Stimulated activated CD8-positive, alpha-beta memory T cell treated with anti-CD3 and anti-CD28 coated beads, Interleukin-4, amount 100 ng/mL, for 1 hour (primary cell): ENCODE measurements at places on chromosomes 7 and 10.

DNA sequence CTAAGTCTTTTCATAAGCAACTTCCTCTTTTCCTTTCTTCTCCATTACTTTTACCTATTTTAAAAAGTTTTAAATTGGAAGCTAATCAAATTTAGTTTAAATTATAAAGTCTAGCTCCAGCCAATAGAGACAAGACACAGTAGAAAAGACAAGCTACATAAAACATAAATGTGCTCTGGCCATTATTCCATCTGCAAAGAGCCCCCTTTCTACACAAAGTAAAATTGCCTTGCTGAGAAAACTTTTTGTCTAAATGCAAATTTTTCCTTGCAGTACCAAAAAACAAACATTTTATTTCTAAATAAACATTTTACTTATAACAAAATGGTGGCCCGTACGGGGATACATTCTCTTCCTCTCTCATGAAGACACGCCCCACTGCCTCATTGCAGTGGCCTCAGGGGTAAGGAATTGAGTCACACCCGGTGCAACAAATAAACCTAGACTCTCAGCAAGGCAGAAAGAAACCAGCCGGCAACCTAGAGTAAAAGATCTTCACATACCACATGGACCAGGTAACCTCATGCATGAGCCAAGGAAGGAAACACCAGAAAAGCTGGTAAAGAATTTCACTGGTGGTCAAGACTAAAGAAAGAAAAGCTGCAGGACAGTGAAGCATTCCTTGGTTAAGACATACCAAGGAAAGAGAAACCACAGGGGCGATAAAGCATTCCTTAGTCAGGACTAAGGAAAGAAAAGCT, 71.6 kb upstream of the ZNF746 start:
- DNase-seq = no peak

DNA sequence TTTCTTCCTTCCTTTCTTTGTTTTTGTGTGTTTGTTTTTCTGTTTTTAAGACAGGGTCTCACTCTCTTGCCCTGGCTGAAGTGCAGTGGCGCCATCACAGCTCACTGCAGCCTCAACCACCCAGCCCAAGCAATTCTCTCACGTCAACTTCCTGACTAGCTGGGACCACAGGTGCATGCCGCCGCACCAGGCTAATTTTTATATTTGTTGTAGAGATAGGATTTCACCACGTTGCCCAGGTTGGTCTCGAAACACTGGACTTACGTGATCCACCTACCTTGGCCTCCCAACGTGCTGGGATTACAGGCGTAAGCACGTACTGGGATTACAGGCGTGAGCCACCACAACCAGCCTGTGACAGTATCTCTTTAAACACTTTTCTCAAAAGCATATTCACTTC, 120.7 kb downstream of the DKK1 start:
- DNase-seq = no peak

DNA sequence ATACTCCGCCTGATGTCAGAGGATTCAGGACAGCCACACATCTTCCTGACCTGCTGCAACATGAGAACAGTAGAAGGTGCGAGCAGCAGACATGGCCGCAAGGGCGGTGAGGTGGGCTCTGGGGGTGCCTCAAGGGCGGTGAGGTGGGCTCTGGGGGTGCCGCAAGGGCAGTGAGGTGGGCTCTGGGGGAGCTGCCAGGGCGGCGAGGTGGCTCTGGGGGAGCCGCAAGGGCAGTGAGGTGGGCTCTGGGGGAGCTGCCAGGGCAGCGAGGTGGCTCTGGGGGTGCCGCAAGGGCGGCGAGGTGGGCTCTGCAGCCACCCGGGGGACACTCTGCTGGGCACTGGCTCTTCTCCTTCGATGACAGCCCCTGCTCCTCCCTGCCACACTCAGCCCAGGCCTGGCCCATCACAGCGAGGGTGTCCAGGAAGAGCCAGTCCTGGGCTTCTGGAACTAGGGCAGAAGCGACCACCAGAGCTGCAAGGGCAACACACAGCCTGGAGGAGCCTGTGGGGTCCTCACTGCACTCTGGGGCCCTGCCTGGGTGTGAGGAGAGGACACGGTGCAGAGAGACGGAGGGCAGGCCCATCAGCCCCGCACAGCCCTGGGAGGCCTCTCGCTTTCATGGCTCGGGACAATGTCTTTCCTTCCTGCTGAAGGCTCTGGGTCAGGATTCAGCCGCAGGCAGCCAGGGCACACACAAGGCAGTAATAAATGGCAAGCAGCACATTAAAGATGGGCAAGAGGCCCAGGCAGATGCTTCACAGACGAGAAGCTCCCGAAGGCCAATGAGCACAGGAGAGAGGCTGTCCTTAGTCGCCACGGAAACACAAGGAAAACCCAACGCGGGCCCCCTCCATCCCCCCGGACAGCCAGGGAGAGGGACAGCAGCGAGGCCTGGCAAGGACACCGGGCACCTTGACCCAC, 42.5 kb downstream of the STK32C start:
- DNase-seq = no peak

- DNase-seq = no peak
Observed at GRCh38 chr7:135859538-135859937, 110.9 kb upstream of the FAM180A start.

- DNase-seq = no peak
Observed at GRCh38 chr10:19325581-19325980, 277.0 kb downstream of the MALRD1 start.

- no peak for DNase-seq
Observed at GRCh38 chr10:91593834-91594233, 39.0 kb downstream of the PPP1R3C start.

DNA sequence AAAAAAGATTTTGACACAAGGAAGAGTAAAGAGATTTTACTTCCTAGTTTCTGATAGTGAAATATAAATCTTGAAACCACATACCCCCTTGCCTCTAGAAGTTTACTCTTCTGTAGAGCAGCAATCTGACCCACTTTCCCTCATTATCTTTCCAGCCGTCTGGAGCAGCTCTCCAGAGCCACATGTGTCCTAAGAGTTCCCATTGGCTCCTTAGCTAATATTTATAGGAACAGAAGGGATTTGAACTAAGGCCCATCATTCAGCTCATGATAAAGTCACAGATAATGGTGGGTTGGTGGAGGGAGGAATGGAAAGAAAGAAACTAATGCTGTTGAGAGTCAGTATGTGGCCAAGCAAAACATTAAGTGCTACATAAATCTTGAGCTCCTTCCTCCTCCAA, 121.8 kb downstream of the INHBA start:
- no peak for DNase-seq

DNA sequence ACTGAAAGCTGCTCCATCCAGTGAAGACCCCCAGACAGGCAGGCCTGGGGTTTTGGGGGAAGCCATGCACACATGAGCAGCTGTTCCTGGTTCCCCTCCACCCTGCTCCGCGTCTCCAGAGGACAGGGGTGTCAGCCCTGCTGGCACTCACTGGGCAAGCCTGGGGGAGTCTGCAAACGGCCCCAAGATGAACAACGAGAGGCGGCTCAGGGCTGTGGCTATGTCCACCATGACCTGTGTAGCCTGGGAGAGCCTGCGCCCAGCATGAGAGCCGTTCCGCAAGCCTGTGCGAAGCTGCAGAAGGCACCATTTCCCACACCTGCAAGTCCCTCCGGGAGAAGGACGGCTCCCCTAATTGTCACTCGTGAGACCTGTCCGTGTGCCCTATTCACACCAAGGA, 59.5 kb downstream of the DPYSL4 start:
- DNase-seq = no peak
